ENCODE measurements at places on chromosomes 13 and 19.

DNA sequence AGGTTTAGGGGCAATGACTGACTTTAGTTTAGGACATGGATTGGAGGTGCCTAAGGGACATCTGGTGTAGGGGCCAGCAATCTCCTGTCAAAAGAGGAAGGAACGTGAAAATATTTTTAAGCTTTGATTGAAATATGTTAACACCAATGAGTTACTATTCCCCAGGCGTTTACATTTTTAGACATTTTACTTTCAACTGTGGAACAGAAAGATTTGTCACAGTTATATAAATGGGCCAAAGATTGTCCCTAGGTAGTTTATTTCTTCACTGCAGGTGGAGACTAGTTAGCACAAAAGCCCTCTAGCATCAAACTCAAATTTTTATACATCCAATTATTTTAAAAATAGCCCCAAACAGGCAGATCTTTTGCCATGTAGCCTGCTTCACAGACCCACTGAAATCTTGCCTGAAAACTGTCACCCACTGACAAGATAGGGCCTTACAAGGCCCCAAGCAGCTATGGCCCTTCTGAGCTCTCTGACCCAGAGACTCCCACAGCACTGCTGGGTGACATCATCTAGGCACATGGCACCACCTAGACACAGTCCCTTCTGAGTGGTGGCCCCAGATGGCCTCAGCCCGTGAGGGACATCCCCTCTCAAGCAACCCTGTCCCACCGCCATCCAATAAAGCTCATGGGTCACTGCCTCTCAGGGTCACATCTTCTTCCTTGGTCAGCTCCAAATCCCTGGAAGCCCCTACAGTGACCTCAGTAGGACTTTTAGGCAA lies 64.8 kb upstream of the DOCK9 start:
- no peak for DNase-seq

- DNase-seq: no peak
Measured at GRCh38 chr13:50453188-50453587, 390.3 kb downstream of the DLEU7 start.

DNA sequence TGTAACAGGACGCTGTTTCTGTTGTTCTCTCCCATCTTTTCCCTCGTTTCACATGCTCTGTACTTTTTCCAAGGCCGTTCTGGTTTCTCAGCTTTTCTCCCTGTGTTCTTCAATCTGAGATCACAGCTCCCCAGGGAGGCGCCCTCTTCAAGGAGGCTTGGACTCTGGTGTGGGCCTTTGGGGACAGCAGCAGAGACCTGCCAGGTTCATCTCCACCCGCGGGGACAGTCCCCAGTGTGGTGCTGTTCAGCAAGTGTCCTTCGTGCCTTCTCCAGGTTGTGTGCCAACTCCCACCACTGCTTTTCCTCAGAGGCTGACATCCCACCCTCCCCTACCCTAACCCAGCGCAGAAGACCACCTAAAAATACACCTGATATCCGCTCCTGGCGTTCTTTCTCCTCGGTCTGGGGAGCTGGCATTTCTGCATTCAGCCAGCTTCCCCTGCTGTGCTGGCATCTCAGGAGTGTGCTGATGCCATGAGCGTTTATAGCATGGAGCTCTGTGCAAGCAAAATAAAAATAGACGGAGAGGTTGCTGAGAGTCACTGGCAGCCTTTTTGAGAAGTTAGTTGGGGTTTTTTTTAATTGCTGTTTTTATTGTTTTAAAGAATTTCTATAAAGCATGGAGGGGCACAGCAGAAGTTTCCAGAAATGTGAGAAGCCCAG lies 149.4 kb downstream of the STK24 start:
- no peak for DNase-seq

GRCh38 chr13:73549717-73550116 lies 490.9 kb downstream of the KLF5 start:
- no peak for DNase-seq

- no peak for DNase-seq
Measured at GRCh38 chr13:109784590-109785140, 1.7 kb downstream of the IRS2 start.

Data from ACHN (cell line).